ENCODE measurements at places on chromosomes 1 and 21.

DNA sequence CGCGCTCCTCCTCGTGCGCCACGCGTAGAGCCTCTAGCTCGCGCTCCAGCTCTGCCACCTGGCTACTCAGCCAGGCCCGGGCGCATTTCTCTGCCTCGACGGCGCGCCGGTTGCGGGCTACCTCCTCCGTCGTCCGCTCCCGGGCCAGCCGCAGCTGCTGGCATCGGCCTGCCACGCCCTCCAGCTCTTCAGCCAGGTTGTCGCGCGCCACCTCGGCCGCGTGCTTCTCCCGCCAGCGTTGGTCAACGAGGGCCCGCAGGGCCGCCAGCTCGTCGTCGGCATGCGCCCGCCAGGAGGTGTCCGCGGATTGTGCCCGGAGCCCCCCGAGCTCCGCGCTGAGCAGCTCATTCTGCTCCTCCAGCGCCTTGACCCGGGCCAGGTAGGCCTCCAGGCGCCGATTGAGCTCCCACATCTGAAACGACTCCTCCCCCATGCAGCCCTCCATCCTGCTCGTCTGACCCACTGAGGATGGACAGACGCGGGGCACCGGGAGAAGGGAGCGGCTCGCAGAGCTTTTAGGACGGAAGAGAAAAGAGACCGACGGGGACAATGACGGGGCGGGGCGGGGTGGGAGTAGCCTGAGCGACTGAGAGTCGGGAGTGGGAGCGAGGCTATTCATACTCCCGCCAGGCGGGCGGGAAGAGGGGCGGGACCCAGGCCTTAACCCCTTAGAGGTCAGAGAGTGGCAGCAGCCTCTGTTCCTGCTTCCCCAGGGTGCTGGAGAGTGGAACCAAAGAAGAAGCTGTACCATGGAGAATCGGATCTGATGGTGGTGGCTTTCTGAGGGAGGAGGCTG, at the start of gene NES:
NES (minus strand) TSS at position 588 of the 796 bp plus-strand sequence; CDS start at position 445, 143 bp downstream.
- DNase-seq: no peak

DNA sequence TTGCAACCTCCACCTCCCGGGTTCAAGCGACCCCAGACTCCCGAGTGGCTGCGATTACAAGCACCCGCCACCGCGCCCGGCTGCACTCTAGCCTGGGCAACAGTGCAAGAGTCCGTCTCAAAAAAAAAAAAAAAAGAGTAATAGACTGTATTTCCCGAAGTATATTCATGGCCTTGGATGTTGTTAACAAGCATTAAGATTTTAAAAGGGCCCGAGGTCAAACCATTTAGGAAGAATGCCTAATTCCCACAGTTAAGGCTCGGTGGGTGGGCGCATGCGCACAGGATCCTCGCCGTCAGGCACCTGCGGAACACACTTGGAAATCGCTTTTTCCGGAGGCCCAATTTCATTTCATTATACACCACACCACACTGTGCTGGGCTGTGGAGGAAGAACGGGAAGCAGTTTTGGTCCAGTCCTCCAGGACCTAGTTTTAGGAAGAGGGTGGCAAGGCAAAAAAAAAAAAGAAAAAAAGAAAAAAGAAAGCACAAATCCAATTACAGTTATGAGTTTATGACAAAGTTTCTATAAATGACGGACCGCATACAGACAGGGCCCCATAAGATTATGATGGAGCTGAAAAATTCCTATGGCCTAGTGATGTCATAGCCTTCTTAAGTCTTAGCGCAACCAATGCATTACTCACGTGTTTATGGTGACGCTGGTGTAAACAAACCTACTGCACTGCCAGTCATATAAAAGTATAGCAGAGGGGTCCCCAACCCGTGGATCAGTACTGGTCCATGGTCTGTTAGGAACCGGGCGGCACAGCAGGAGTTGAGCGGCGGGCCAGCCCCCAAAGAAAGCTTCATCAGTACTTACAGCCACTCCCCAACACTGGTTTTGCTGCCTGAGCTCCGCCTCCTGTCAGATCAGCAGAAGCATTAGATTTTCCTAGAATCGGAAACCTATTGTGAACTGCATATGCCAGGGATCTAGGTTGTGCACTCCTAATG, 38.2 kb downstream of the H3-3A start:
- DNase-seq: no peak

- no peak for DNase-seq
These were observed 27.4 kb upstream of the HP1BP3 start for GRCh38 chr1:20814534-20814871.

GRCh38 chr1:161838362-161838761, 72.2 kb downstream of the ATF6 start:
- no peak for DNase-seq

DNA sequence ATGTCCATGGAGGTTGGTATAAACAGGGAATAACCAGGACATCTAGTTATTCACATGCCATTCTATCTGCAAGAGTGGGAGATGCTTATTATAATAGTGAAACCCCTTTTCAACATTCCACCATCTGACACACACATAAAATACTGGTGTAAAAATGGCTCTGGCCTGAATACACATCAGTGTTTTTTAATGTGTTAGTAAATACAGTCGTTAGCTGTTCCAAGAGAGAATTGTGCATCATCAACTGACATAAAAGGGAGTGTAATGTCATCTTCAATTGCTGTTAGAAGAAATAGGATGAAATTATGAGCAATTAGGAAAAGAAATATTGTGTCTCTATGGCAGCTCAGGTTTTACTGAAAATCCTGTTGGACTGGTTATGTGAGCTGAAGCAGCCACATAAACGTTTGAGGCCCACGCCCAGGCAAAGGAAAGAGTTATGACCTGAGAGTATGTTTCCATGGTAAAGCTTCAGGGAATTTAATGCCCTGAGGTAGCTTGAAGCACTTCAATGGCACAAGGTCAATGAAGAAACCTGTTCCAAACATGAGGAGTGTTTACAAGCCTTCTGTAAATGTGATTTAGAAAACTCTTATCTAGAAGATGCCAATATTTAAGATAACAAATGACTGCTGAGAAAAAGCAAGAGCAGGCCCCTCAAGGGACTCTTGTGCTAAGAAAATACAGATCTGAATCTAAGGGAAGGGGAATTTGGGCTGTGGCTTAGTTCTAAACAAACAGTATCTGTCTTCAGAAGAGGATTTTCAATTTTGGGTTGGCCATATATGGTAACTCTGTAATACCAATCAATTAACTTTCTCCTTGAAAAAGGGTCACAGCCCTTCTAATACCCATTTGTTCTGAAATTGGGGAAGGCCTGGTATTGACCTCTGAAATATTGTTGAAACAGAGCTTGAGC, 384.3 kb downstream of the SEC16B start:
- no peak for DNase-seq

DNA sequence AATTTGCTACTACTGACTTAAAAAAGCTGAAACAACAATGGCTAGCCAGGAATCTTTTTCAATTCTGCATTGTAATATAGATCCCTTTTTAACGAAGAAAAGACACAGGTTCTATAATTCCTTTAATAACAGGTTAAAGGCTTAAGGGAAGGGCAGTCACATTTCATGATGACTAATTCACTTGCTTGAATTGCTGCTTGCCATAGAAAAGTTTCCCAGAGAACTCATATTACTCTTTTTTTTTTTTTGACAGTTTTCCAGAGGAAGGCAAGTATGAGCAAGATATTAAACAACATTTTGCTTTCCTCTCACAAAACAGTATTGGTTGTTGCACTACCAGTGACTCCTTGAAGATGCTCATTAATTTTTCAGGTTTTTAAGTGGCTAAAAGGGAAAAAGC, 60.9 kb downstream of the IL23R start:
- DNase-seq: peak; percentile 16

DNA sequence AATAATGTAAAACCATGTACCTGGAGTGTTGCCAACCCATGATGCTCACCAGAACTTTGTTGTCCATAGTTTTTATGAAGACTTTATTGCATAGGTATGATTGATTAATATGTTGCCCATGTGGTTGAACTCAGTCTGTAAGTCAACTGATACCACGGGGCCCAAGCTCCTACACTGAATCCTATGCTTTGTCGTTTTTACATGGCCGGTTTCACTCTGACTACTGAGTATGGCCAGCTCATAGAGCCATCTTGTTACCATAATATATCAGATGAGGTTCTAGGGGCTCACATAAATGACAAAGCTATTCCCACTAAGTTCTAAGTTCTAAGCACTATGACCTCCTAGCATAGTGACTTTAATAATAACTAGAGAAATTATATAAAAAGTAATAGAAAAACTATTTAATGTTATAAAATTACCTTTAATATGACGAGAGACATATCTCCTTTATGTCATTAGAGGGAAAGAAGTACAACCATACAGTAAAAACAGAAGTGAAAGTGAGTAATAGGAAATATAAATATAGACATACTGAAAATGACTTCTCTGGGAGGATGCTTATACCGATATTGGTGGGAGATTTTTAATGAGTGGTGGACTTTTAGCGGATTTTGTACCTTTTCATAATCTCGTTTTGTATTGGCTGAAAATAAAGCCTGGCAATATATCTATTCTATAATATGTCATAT, 983.4 kb upstream of the PRMT6 start:
- DNase-seq: no peak

DNA sequence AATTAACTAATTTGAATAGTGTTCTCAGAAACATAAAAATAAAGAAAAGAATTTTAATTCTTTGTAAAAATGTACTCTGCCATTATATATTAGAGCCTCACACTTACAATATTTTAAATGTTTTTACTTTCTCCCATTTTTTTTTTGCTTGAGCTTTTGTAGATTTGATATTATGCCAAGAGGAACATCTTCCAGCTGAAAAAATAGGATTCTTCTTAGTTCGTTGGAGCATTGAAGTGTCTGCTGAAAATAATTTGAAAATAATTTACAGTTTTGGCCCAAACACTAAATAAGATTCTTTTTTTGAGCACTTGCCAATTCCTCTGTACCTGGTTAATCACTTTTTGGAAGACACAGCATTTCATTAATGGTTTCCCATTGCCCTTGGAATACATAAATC, 175.0 kb upstream of the COL11A1 start:
- DNase-seq: no peak

GRCh38 chr21:17828223-17828622, 9.1 kb upstream of the C21orf91 start:
- DNase-seq: peak; percentile 25

GRCh38 chr1:5239911-5240310, 585.5 kb downstream of the AJAP1 start:
- DNase-seq: peak; percentile 34

DNA sequence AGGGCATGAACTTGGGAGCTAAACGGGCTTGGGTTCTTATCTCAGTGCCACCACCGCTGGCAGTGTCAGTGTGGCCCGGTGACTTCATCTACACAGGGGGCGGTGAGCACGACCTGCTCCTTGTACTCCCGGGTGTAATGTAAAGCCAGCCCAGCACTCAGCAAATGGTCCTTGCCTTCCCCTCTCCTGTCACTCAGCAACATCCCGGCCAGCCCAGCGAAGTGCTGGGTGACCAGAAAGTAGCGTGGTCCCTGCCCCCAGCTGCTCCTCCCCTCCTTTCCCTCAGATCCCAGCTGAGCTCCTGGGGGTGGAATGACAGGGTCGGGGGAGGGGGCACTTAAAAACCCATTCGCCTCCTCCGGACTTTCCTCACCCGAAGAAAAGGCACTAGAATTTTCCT, 7.2 kb downstream of the KCNN3 start:
- no peak for DNase-seq

DNA sequence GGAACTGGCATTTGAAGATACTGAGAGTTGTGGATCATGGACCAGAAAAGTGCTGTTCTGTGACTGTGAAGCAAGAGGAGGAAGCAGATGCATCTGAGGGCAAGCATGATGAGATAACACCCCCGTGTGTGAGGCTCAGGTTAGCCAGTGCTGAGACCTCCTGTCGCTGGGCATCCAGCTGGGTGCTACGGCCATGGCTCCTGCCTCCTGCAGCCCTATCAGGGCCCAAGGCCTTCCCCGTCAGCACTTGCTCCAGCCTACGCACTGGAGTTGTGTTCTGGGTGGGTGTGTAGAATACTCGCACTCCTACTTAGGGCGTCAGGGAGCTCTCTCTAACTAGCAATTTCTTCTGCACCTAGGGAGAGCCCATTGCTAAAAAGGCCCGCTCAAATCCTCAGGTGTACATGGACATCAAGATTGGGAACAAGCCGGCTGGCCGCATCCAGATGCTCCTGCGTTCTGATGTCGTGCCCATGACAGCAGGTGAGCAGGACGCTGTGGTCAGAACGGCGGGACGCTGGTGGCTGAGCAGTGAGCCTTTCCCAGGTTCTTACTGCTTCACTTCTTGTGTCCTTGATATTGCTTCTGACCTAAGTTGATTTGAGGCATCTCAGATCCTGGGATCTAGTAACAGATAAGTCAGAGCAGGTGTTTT, 6.5 kb downstream of the PPIE start:
- DNase-seq: no peak

- no peak for DNase-seq
These were observed 27.1 kb downstream of the CFAP57 start for GRCh38 chr1:43199093-43199726.

DNA sequence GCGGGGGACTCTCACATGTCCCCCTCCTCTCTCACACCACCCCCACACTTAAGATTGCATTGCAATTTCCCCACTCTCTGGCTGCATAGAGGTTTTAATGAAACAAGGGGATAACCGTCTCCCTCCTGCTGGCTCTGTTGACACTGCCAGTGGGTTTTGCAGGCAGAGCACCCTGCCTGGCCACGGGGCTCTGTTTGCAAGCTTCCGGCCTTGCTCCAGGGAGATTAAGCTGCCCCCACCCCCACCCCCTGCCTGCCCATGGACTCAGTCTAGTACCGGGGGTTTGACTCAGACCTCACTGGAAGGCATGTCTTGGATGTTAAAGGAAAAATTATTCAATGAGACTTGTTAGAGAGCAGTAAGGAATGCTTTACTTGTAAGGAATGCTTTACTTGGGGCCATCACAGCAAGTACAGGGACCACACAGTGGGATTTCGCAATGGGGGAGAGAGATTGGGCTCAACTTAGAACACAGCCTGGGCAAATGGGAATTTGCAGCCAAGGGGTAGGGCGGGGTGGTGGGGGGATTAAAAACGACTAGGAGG, 101.0 kb downstream of the AJAP1 start:
- peak; percentile 5 for DNase-seq

GRCh38 chr1:212955098-212955497, 4.8 kb downstream of the VASH2 start:
- no peak for DNase-seq

DNA sequence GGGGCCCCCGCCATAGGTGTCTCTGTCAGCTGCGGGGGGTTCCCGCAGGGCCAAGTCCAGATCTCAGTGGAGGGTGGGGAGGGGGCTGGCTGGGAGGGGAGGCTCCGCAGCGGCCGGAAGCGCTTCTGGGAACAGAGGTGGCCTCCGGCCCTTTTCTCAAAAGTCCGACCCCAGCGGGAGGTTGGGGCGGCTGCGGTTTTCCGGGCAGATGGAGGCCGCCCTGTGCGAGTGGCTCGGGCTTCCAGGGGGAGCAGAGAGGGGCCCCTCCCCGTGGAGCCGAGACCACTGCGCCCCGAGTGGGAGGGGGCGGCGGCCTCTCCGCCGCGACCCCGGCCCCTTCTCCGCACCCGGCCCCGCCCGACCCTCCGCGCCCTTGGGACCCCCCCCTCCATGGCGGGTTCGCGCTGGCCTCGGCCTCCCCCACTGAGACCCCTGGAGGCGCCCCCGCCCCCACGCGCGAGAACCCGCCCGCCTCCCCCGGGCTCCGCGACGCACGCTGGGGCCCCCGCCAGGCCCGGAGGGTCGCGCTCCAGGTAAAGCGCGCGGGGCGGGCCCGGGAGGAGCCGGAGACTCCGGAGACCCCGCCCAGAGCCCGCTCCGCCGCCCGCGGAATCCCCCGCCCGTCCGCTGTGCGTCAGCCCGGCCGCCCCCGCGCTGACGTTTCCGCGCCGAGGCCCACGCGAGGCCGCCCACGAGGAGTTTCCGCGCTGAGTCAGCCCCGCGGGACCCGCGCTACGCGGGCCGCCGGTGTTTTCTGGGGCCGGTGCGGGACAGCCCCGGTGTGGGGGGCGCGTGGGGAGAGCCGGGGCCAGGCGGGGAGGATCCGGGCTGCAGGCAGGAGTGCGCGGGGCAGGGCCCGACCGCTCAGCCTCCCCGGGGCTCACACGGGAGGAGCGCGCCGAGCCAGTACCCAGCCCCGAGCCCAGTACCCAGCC, 5.2 kb downstream of the TNFRSF18 start:
- DNase-seq: peak; percentile 27

All from M059J (cell line).